ENCODE measurements at places on chromosomes 3 and 15.

- DNase-seq, result no peak
Measured at GRCh38 chr3:57627976-57628375, 30.8 kb upstream of the ARF4 start.

GRCh38 chr3:118527514-118528044 lies 507.1 kb downstream of the IGSF11 start:
- DNase-seq, result no peak

DNA sequence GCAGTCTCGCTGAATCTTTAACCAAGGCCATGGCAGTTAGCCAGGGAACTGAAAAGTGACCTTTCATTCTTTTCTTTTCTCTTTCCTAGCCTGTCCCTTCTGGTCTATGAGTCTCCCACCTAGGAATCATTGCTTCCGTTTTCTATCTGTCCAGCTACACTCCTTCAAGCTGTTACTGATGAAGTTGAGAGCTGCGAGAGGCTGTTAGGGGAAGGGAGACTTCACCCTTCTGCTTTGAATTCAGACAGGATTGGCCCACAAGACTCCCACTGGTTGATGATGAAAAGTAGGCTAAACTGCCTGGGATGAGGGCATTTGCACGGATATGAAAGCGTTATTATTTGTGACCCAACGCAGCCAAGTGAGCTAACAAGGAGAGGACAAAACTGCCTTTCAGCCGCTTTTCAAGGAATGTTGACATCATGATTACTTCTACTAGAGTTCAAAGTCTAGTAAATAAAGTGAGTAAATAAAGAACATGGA lies 30.2 kb downstream of the EIF4E3 start:
- DNase-seq, result no peak

DNA sequence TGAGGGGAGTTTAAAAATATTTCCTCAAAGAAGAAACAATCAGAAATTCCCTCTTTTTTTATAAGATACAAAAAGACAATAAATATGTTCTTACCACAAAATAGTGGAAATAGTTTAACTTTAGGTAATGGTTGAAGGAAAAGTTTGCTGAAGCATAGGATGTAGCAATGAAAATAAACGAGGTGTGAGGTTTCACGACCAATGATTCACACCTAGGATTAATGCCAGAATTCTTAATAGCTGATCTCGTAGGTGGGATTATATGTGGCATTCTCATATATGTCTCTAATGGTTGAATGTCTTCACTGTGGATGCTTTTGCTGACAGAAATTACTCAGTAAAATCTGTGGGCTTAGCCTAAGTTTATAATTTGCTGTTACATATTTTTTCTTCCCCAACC lies 467.7 kb downstream of the FGF12 start:
- no peak for DNase-seq

GRCh38 chr3:197496746-197497125 lies 59.0 kb downstream of the BDH1 start:
- no peak for DNase-seq

- no peak for DNase-seq
Measured at GRCh38 chr15:83435202-83435601, 11.9 kb upstream of the SH3GL3 start.

DNA sequence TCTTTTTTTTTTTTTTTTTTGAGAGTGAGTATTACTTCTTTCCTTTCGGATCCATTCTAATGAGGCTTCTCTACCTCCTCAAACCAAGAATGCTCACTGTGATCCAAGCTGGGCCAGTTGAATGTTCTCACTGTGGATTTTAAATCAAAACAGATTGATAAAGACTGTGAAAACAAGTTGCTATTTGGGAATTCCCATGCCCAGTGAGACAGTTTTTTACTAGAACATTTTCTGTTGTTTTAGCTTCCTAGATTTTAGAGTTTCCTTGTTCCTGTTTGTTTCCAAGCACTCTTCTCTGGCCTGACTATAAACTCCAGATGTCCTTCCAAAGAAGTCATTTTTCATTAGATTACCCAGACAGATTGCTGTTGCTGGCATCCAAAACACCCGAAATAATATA lies 60.1 kb upstream of the GALNT15 start:
- DNase-seq, result no peak

- DNase-seq, result no peak
Measured at GRCh38 chr3:134838599-134838998, 43.5 kb downstream of the EPHB1 start.
